ENCODE measurements at places on chromosomes 16 and 17. TPM values are rescaled to one million over a fixed set of nuclear protein-coding genes. Genes with fewer than 3 reads are reported as not detected.
A peak's percentile ranks its signal among the peaks of the same experiment; 100 is the strongest.

TMEM98 gene
- not detected for total RNA-seq

SPATA22 gene
- total RNA-seq, result not detected

DNA sequence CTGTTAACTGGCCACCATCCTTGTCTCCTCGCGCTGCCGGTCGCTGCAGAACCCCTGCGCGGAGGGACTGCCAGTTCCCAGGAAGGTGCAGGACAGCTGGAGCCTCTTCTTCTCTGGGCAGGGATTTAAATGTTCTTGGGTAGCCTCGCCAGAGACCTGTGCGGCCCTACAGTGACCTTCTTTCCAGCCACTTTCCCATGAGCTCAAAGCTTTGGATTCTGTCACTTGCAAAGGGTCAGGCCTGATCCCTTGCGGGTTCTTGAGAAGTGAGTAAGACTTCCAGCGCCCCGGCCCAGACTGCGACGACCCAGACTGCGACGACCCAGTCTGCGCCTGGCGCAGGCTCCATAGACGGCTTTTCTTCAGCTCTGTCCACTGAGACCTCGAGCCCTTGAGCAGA is 1.4 kb upstream of the SLFN5 start:
- no peaks in the 10 kb centered on the region for H3K27me3 ChIP-seq
- peak; percentile 35 for DNase-seq
- H3K36me3 ChIP-seq, result peaks cover 19% of the 10 kb centered on the region
- H3K27ac ChIP-seq, result peak overlapping the region; percentile 85
- H3K4me1 ChIP-seq, result peaks cover 35% of the 10 kb centered on the region

COA3 gene
- total RNA-seq, result 27.6 TPM

GRCh38 chr16:84178146-84178765 is 8.6 kb downstream of the TAF1C start:
- no peaks in the 10 kb centered on the region for H3K27me3 ChIP-seq
- peaks cover 57% of the 10 kb centered on the region for H3K36me3 ChIP-seq
- H3K27ac ChIP-seq, result no peak overlapping the region
- H3K4me1 ChIP-seq, result no peaks in the 10 kb centered on the region
- H3K4me3 ChIP-seq, result no peak overlapping the region

EXOC3L1 gene
- not detected for total RNA-seq

KRTAP4-4 gene
- not detected for total RNA-seq

All from naive thymus-derived CD4-positive, alpha-beta T cell (primary cell).